CD4-positive, alpha-beta T cell treated with Interleukin-17A for 1 hour (primary cell): ENCODE measurements at places on chromosomes 7 and 10.

GRCh38 chr7:105112440-105113418, 98.7 kb downstream of the KMT2E start:
- no peak for DNase-seq

DNA sequence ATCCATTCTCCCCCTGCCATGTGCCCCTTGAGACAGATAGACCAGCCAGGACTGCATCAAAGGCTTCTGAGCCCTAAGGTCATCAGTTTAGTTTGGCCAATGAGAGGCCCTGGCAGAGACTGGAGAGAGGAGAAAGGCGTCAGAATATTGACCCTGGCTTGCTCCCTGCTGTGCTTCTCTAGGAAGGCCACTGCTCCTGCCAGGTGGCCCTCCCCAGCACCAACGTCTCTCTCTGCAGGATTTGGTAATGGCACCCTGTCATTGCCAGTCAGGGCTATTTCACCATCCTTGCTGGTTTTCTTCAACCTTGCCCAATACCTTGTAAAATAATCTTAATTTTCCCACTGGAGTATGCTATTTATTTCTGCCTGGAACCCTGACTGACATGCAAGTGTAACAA, 38.8 kb upstream of the ZRANB1 start:
- no peak for DNase-seq

GRCh38 chr7:88215295-88215694, 4.5 kb downstream of the SRI start:
- no peak for DNase-seq

GRCh38 chr7:94355454-94355853, 39.2 kb upstream of the COL1A2 start:
- DNase-seq = no peak

DNA sequence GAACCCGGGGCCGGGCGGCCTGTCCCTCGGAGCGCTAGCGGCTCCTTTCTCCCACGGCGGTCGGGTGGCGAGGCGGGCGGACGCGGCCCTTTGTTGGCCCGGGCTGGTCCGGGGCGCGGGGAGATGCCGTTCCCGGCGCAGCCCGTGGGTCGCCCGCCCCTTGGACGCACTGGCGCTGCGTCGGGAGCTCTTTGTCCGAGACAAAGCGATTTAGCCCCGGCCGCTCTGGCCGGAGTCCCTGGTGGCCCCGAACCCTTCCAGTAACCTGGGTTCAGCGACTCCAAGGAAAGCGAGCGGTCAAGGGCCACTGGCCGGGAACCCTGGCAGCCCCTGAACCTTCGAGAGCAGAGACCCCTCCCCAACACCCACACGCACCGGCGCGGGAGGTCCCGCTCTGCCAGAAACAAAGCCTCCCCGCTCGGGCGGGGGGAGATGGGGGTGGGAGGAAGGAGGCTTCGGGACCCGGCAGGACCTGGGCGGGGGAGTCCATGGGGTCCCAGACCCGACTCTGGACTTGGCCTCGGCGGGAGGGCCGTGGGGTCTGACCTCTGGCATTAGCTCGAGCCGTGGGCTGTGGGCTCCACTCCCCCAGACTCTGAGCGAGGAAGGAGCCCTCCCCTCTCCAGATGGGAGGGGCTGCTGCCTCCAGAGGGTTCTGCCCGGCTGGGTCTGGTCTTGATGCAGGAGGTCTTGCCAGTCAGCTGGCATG, 836 bp downstream of the DPYSL4 start:
- no peak for DNase-seq

DNA sequence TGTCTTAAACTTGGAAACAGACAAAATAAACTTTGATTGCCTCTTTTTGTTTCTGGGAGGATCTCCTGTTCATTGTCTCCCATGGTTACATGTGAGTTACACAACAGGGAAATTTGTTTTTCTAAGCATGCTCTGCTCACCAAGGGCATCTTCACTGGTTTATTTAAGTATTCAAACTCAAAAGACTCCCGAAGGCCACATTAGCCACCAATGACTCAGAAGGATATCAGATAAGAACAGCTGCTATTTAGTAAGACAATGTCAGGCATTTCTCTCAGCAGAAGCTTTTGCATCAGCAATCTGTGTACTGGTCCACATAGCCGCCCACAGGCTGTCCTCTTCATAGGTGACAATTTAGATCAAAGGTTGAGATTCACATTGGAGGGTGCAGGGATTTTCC, 19.3 kb downstream of the OR6B1 start:
- DNase-seq = no peak

GRCh38 chr10:33107953-33108352, 149.9 kb upstream of the ITGB1 start:
- DNase-seq = no peak

- DNase-seq = no peak
Measured at GRCh38 chr7:38825721-38826440, 83.1 kb downstream of the VPS41 start.

DNA sequence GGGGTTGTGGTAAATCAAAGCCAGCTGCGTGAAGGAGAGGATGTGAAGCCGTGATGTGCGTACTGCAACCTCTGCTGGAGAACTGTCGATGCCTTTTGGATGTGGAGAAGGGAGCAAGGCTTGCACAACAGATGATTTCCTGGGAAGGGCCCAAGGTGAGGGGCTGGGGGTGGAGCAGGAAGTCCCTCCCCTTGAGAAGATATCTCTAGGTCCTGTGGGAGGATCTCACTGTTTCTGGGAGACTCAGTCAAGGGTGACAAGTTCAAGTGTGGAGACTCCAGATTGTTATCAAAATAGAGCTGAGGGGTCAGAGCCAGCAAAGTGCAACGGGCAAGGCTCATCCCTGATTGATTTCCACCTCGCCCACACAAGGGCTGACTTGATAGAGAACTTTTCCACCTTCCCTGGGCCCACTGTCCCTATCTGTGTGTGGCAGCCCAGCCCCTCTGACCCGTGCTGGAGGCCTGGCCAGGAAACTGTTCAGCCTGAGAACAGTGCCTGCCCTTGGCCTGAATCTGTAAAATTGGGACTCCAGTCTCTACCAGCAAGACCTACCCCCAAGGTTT, 55.0 kb downstream of the COL13A1 start:
- DNase-seq = no peak

GRCh38 chr10:120051671-120052070, 159.1 kb downstream of the SEC23IP start:
- DNase-seq = no peak

DNA sequence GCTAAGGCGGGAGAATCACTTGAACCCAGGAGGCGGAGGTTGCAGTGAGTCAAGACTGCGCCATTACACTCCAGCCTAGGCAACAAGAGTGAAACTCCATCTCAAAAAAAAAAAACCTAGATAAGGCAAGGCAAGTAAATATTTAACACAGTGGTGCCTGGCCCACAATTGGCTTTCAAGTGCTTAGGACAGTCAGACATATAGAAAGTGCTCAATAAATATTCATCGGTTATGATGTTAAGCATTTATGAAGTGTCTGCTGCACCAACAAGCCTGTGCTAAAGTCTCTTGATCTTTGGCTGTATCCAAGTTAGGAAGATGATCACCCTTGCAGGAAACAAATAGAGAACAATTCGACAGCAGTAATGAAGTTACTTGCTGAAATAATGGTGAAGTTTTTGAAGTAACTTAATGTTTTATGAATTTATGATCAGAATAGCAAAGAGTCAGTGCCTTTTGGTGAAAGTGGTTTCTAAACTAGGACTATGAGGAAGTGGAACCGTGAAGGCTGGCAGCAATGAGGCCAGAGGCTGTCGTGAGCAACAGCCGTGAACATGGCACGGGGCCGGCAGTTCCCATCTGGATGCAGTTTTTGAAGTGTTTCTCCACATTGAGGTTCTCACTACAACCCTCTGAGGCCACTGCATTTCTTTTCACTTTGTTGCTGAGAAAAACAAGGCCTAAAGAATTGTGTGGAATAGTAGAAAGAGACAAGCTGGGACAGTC, 48.1 kb upstream of the GATA3 start:
- no peak for DNase-seq

DNA sequence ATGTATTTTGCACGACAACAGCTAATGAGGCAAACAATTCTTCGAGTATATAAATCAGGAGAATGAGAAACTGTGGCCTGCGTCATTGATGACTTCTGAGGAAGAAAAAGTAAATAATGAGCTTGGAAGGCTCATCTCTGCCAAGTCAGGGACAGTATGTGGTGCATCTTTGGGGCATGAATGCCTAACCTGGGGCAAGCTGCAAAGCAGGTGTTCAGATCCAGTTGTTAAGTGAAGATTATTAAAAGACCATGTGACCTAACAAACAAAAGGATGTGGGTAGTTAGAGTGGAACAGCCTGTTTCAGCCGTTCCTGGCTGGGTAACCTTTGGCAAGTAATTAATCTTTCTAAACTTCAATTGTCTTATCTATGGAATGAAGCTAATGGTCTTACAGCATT, 93.0 kb downstream of the LYZL2 start:
- no peak for DNase-seq

DNA sequence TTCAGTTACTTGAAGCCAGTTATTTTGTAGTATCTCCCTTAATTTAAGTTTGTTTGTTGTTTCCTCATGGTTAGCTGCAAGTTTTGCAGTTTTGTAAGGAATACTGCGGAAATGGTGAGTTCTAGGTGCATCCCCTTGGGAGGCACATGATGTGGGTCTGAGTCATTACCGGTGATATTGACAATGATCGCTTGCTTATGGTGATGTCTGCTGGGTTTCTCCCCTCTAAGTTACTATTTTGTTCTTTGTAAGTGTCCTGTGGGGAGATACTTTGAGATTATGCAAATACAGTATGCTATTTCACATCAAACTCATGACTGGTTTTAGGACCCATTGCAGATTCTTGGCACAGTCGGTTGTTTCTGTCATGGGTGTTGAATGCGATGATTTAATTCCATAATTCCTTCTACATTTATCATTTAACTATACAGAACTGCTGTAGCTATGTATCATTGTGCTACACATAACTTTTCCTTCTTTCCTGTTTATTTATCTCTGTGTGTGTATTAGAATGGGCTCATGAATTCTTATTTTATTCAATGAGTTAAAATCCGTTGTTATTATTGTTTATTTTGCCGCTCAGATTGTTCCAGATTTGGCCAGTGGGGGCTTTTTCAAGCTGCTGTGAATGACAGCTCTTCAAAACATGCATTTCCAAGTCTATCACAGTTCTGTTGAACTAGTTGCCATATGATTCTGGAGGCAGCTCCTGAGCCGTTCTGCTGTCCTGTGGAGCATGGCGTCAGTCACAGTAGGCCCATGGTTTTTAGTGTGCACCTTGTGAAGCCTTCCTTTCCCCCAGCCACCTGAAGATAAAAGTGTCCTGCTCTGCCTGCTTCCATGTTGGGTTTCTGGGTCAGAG, 18.4 kb downstream of the TSPAN14 start:
- DNase-seq = peak; percentile 56

GRCh38 chr7:26151650-26151952, 397 bp upstream of the NFE2L3 start:
- no peak for DNase-seq

- DNase-seq = no peak
Measured at GRCh38 chr10:48288661-48289060, 14.2 kb upstream of the FRMPD2 start.

DNA sequence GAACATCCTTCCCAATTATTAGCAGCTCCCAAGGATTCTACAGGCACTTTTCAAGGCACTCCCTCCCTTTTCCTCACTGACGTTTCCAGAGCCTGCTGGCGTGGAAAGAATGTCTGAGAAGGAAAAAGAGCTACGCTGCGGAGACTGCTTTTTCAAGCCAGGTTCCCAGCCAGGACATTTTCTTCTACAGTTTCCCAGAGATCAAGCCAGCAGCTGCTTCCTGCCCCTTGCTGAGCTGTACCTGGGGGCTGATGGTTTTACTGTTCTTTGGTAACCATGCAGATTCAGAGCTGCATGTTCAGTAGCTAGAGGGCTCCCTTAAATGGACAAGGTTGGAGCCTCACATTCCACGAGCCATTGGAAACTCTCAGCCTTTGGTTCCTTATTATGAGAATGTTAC, 133.4 kb downstream of the EVX1 start:
- DNase-seq = no peak

DNA sequence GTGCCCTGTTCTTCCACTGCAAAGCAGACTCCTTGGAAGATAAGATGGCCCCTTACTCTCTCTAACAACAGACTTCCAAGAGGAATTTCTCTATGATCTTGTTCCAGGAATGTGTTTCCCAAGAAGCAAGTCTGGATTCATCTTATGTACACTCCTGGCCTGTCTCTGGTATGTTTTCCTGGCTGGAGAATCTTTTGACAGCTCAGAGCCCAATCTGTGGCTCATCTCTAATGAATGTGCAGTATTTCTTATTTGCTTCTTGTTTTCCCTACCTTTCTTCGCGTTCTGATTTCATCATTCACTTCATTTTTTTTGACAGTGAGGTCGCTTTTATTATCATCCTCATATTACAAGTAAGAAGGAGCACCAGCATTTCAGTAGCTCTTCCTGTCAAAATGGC, 53.0 kb upstream of the PITRM1 start:
- no peak for DNase-seq

GRCh38 chr10:42984761-42985325, 92.0 kb upstream of the RET start:
- DNase-seq = no peak

DNA sequence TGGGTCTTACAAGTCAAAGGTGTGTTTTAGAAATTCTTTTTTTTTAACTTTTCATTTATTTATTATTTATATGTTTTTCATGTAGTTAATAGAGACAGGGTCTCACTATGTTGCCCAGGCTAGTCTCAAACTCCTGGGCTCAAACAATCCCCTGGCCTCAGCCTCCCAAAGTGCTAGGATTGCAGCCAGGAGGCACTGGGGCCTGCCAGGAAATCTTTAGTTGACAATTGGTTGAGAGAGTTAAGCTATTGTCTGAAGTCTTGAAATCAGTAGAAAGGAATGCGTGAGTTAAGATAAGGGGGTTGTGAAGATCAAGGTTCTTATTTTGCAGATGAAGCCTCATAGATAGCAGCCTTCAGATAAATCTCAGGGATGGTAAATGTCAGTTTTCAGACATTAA, 245.4 kb upstream of the GALNT17 start:
- DNase-seq = no peak

DNA sequence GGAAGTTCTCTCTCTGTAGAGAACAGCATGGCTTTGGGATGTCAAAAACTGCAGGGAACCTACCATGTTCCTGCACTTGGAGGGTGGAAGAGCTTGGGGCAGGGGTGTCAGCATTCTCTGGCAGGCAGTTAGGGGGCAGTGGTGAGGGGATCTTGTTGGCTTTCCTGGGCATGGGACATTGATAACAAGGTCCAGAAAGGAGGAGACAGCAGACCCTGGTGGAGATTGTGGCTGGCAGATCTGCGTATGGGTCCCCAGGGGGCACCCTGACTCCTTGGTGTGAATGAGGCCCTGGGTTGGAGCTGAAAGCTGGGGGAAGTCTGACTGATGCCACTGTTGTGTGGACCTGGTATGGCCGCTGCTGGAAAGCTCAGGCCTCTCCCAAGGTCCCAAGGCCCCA, 22.9 kb upstream of the CAMK2B start:
- no peak for DNase-seq

- DNase-seq = no peak
Measured at GRCh38 chr10:3526727-3527501, 258.1 kb downstream of the KLF6 start.

DNA sequence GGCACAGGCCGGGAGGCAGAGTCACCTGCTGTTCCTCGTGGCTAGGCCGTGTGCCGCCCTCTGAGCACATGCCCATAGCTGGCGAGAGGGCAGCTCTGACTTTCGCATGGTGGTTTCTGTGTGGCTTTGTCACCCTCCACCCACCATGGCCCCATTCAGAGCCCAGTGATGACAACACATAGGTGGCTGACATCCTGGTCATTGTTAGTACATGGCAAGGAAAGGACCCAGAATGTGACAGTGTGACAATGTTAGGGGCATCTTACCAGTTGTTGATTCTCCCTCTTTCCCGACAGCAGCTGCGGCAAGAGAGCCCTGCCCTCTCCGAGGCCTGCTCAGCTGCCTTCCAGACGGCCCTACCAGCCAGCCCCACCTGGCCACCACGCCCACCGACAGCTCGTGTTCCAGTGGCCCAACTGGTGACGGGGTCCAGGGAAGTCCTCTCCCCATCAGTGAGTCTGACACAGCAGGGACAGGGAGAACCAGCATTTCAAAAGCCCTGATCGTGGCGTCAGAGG, 52.2 kb downstream of the ZNF467 start:
- DNase-seq = no peak
